Stimulated activated CD8-positive, alpha-beta memory T cell treated with anti-CD3 and anti-CD28 coated beads, Interleukin-4, amount 100 ng/mL, for 4 hours (primary cell): ENCODE measurements at places on chromosomes 2 and 18.

DNA sequence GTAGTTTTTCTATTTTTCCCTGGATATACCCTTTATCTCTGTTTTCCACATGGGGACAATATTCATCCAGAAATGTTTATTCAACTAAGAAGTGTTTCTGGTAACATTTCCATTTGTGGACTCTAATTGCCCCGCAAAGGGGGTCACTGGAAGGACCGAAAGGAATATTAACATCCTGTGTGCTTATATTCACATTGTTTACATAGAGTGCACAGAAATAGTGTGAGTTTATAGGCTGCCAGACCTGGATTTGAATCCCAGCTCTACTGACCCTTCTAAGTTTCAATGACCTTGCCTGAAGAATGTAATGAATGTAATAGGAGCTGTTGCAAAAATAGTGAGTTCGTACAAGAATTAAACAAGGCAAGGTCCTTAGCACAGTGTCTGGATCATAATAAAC lies 152.9 kb upstream of the NCKAP5 start:
- no peak for DNase-seq

- DNase-seq, result no peak
Measured at GRCh38 chr2:151972241-151973012, 126.4 kb downstream of the CACNB4 start.

DNA sequence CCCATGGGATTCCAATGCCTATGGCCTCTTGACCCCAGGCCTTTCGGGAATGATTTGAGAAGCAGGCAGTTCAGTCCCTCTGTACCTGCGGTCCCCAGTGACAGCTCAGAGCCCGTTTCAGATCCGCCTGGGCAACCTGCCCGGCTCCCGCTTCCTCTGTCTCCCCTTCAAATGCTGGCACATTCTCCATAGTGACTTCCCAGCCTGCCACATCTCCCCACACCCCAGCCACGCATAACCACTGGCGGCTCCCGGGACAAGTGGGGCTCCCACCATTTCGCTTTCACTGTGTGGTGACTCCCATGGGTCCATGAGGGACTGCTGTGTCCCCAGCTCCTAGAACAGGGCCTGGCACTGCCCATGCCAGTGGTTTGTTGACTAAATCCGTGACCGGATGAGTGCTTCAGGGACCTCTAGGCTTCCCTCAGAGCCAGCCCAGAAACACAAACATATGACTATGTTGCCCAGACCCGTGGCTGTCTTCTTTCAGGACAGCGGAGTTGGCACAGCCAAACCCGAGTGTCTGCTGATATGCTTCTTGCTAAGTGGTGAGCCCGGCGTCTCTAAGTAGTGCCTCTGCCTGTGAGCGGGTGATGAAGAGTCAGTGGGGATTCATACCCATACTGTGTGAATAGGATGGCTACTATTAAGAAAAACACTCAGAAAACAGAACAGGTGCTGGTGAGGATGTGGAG lies 91.2 kb downstream of the GLI2 start:
- no peak for DNase-seq

DNA sequence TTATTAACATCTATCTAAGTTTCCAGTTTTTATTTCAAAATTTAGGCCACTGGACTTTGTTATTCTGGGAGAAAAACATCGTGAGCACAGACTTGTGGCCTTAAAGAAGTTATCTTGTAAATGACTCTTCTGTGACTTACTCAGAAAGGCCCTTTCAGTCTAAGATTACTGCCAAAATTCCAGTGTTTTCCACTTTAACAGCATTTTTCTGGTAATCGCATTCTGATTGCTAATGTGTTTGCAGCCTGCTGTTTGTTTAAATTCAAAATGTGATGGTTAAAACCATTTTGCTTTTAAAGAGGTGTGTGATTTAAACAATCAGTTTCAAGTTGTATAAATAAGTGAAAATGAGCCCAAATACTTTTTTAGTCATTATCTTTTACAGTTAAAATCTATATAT lies 136.7 kb upstream of the DAPL1 start:
- DNase-seq, result no peak

GRCh38 chr2:84858937-84859336 lies 21.9 kb downstream of the TRABD2A start:
- DNase-seq, result no peak

DNA sequence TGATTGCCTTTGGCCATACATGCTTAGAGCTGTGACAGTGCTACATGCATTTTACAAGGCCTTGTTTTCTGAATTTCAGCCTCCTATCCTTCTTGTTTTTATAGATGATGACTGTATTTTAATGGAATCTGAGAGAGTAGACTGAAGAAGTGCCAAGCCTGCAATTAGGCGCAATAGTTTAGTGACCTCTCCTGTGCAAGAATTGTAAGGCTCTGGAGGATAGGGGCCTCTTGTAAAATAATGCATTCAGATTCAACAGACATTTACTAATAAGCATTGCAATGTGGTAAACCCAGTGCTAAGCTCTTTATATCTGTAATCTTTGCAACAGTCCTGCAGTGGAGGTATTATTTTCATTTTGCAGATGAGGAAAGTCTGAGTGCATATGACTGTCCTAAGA lies 105.5 kb downstream of the TDRD15 start:
- no peak for DNase-seq

DNA sequence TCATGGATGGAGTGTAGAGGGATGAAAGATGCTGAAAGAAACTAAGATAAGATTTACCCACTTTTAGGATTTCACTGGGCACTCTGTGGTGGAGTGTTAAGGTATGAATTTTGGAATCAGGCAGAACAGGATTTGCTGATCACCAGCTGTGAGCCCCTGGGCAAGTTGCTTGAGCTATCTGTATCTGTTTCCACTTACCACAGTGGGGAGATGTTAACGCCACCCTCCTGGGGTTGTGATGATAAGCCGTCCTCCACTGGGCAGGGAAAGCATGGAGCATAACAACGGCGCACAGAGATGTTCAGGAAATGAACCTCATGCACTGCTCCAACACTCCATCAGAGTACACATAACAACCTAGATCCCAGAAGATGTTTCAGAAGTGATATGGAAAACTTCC lies 160.6 kb downstream of the MTCL1 start:
- DNase-seq, result no peak

GRCh38 chr18:21897811-21898210 lies 157.2 kb downstream of the MIB1 start:
- no peak for DNase-seq

DNA sequence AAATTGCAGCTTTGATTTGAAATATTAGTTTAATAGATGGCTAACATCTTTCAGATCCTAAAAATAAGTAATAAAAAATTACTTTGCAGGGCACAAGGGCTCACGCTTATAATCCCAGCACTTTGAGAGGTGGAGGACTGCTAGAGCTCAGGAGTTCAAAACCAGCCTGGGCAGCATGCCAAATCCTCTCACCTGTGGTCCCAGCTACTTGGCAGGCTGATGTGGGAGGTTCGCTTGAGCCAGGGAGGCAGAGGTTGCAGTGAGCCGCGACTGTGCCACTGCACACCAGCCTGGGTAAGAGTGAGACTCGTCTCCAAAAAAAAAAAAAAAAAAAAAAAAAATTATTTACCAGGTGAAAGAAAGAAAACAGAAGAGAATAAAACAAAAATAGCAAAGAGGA lies 449.8 kb downstream of the NRXN1 start:
- DNase-seq, result no peak

DNA sequence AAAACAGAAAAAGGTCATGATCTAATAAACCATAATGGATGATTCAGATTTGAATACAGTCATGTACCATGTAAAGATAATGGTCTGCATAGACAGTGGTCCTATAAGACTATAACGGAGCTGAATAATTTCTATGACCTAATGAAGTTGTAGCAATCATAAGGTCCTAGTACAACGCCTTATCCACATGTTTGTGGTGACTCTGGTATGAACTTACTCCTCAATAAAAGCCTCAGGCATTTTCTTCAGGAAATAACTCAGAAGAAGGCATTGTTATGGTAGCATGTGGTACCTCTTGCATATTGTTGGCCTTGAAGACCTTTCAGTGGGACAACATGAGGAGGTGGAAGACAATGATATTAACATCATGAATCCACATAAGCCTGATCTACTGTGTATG lies 883.3 kb downstream of the CNTNAP5 start:
- DNase-seq, result no peak

GRCh38 chr2:69811018-69811417 lies 18.4 kb upstream of the GMCL1 start:
- no peak for DNase-seq

DNA sequence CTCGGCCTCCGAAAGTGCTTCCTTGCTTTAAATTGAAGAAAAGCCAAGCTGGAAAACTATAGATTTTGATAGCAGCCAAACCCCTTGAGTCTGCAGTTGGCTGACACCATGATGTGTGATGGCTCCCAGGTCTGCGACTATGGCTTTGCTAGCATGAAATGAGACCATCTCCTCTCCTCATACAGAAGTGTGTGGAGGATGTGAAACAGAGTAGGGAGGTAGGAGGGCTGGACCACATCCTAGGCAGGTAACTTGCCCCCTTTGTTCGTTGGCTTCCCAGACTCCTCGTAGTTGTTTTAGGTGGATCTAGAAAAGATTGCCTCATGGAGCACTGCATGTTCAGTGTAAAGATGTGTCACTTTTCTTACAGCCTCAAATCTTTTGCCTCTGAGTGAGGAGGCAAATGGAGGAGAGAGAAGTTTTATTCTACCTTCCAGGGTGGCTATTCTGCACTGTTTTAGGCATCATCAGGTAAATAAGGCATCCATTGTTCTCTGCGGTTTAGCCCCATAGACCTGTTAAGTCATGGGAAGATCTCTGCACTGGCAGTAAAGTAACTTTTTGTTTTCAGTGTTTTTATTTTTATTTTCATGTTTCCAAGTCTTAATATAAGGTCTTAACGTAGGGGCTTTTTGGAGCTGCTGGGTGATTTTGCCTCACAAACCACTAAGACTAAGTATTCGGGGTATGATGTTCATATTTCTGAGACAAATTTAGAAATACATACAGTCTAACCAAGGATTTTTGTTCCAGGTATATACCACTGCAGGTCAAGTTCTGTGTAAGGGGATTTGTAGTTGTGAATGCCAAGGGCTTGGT lies 40.1 kb downstream of the MGAT5 start:
- DNase-seq, result no peak

GRCh38 chr2:201126308-201127151 lies 10.6 kb downstream of the CFLAR start:
- DNase-seq, result no peak

GRCh38 chr2:85790499-85791188 lies 36.9 kb downstream of the ATOH8 start:
- no peak for DNase-seq

DNA sequence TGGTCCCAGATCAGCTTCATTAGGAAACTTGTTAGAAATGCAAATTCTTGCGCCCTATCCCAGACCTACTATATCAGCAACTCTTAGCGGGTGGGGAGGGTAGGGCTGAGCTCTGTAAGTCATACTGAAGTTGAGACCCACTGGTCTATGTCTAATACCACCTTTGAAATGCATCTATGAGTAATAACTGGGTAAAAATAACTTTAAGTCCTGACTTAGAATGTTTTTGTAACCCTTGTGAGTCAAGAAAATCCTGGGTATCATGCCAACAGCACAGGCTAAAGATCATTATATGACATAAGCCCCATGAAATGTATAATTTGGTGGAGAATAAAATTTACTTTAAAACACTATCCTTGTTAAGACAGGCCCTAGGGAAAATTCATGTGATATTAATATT lies 41.4 kb downstream of the PRKD3 start:
- DNase-seq, result no peak

DNA sequence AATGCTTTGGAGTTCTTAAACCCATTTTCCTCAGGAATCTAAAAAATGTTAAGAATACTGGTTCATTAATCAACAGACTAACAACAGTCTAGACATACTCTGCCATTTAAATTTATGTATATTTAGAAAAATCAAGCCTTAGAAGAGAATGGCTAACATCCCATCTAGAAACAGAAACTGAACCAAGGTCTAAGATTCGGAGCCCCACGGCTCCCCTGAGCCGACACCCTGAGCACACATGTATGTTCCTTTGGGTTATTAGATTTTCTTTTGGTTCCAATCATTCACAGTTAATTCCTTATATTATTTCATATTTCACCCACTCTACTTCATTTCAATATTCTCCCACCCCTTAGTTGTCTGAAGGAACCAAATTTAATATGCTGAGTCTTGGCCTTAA lies 94.8 kb upstream of the HNRNPA3 start:
- no peak for DNase-seq

- DNase-seq, result no peak
Measured at GRCh38 chr2:164617466-164617865, 3.8 kb downstream of the GRB14 start.

DNA sequence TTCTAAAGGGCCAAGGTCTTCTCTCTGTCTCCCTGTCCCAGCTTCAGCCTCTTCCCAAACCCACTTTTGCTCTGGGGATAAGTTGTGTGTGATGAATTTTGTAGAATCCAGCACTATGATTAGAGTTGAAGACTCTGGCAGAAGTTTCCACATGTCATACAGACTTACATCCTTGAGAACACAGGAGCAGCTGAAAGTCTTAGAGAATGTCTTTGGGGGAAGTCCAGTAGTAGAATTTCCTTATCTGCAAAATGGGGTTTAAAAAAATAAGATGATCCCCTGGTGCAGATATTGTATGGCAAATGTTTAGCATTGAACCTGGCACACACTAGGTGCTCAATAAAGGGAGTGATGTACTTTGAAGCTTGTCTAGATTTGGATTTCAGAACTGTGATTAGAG lies 65.2 kb downstream of the TMEM247 start:
- no peak for DNase-seq

DNA sequence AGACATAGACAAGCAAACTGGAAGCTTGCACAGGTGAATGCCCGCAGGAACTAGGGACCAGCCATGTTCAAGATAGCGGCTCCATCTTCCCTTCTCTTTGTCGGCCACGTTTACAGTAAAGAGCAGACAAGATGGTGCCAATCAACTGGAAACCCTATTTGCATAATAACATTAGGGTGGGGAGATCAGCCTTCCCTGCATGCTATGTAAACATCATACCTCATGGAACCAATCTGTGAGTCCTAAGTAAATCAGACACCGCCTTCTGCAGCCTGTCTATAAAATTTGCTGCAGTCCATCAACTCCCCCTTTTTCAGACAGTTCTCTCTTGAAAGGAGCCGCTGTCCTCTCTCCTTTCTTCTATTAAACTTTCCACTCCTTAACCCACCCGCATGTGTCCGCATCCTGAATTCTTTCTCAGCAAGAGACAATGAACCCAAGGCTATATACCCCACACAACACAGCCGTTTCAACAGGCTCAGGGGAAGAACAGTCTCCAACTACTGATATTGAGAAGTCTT lies 384.4 kb downstream of the EIPR1 start:
- DNase-seq, result no peak

- no peak for DNase-seq
Measured at GRCh38 chr2:96260387-96261260, 5.2 kb downstream of the TMEM127 start.

- DNase-seq, result no peak
Measured at GRCh38 chr2:71332435-71332796, 834 bp downstream of the ZNF638 start.
